Thoracic aorta (tissue), 2 donors: ENCODE measurements at places on chromosomes 2 and 18.

- no peak for DNase-seq
These were observed 34.1 kb downstream of the TFPI start for GRCh38 chr2:187520121-187520624.

GRCh38 chr2:239939736-239940483 lies 85.2 kb downstream of the NDUFA10 start:
- no peak for DNase-seq

GRCh38 chr2:45005261-45006002 lies 3.8 kb downstream of the SIX2 start:
- DNase-seq, result no peak

GRCh38 chr2:140586379-140586778 lies 1544.4 kb downstream of the LRP1B start:
- DNase-seq, result no peak

GRCh38 chr2:73006969-73007710 lies 64.4 kb downstream of the SFXN5 start:
- no peak for DNase-seq

DNA sequence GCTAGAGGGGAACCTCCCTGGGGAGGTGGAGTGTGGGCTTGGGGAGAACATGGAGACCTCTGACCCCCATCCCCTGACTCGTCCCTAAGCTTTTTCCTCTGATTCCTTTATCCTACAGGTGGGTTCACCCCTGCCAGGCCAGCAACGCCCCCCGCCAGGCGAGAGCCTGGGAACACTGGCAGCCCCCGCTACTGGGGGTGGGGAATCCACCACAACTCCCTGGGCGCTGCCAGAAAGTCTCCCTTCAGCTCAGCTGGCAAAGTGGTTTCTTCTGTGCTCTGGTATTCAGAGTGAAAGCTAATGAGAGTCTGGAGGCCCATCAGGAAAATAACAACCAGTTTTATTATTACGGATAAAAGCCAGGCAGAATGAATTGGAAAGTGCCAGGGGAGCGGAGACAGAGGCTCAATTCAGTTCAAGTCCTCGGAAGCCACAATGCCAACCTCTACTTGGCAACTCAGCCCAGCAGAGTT lies 2.8 kb downstream of the DIPK1C start:
- no peak for DNase-seq

GRCh38 chr18:3453540-3454364 lies 3.8 kb downstream of the TGIF1 start:
- peak; percentile 41 for DNase-seq

DNA sequence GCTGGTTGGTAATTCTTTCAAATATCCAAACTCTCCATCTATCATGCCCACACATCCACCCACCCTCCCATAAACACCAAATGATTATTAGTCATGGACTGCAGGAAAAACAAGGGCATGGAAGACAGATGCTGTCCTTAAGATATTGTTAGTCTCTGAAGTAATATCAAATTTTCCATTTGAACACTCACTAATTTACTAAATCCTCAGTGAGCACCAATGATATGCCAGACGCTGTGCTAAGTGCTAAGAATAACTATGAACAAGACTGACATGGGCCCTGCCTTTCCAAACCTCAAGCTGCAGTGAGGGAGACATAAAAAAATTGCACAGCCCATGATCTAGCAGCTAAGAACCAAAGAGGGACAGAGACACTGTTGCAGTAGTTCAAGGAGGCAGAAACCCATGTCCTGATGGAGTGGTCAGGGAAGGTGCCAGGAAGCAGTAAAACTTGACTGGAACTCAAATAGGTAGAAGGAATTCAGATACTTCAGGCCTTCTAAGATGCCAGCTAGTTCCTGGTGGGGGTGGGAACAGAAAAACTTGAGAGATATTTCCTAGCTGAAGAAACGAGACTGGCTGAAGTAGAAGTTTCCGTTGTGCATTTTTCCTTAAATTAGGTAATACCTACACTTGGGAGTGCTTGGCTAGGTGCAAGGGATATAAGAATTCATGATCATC lies 182.1 kb downstream of the OSR1 start:
- no peak for DNase-seq

- DNase-seq, result no peak
These were observed 3.5 kb upstream of the IGFBP5 start for GRCh38 chr2:216698895-216699294.

DNA sequence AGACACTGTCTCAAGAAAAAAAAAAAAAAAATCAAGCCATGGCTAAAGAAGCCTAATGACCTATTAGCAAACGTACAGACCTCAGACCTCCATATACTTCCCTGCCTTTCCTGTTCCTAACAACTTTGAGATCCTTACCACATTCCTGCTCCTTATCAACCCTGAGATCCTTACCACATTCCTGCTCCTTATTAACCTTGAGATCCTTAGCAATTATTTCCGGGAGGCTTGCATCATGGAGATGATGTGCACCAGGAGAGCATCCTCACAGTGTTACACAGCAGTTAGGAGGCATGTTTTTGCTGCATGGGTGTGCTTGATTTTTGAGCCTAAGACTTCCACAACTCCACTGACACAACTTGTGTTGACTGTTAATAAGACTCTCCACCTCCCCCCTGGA lies 54.6 kb upstream of the RASGRP3 start:
- DNase-seq, result no peak

GRCh38 chr2:125593036-125593435 lies 1062.9 kb upstream of the GYPC start:
- no peak for DNase-seq

GRCh38 chr2:1632002-1632348 lies 112.3 kb downstream of the PXDN start:
- DNase-seq, result no peak

DNA sequence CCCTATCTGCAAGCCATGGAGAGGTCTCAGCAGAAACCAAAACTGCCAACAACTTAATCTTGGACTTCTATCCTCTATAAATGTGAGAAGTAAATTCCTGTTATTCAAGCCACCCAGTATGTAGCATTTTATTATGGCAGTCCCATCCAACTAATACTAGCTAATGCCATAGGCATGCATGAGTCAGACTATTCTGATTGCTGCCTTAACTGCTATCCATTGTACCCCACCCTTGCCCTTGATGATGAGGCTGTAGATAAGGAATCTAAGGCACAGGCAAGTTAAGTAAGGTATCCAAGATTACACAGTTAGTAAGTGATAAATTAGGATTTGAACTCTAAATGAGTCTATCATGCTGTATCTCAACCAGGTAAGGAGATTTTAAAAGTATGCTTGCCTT lies 223.0 kb downstream of the UBE2E3 start:
- DNase-seq, result no peak

DNA sequence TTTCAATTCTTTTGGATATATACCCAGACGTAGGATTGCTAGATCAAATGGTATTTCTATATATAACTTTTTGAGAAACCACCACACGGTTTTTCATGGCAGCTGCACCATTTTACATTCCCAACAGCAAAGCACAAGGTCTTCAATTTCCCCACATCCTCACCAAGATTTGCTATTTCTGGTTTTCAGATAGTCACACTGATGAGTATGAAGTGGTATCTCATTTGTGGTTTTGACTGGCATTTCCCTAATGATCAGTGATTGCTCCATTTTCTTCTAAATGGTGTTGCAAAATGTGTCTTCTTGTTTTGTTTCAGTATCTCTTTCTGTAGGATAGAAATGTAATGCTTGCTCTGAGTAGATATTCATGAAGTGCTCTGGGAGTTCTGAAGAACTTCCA lies 52.0 kb downstream of the ANKRD44 start:
- no peak for DNase-seq

DNA sequence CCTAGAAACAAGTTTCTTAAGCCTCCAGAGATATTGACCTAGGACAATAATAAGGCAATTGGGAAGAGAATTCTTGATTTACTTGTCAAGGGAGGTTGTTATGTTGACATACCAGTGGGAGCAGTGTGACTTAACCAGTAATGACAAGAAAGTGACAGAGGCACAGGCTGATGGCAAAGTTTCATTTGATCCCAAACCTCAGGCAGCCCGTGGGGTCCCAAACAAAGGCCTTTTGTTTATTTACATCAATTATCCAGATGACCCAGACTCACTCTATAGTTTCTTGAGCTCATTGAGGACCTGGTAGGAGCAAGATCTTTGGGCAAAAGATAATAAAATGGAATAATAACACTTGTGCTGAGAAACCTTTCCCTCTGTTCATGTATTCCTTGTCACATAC lies 336.8 kb downstream of the ARL6IP6 start:
- DNase-seq, result no peak

- DNase-seq, result no peak
These were observed 30.7 kb upstream of the ELAC1 start for GRCh38 chr18:50937183-50937582.

GRCh38 chr2:15736396-15737180 lies 144.9 kb downstream of the DDX1 start:
- DNase-seq, result no peak

DNA sequence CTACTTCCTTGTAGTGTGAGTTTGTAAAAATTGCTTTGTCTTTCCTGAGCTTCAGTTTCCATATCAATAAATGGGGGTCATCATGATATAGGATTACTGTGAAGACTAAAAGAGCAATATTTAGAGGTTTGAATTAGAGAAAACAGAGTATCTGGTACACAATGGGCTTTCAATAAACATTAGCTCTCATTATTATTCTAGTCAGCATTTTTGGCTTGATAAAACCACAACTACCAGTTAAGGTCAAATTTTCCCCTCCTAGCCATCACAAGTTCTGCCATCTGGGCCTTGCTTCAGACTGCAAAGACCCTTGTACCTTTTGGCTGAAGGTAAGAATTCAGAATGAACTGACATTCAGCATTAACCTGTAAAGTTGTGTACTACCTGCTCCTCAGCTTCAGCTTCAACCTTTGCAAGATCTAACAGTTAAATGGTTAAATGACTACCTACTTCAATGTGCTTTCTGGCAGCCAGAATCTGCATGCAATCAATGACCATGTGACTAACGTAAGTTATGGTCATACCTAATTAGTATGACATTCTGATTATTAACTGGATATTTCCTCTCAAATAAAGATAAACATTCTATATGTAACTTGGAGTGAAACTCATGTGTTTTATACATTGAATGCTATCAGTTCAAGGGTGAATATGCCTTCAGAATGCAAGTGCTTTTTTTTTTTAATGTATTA lies 52.7 kb upstream of the FRZB start:
- DNase-seq, result no peak

DNA sequence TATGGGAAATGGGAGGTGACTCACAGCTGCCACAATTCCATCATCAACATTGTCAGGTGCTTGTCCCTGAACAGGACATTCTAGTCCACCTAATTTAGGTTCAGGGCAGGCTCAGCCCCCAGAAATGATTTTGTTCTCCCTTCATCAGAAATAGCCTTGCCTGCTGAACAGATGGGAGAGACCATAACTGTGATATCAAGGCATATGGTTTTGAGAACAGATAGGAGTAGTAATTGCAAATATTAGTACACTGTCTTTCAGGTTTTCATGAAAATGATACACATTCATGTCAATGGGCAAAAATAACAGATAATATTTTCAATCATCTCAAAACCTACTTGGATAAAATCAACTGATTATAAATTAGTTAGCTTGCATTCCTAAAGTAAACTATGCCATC lies 316.5 kb downstream of the MBD2 start:
- DNase-seq, result no peak

GRCh38 chr18:51100385-51101120 lies 70.5 kb downstream of the SMAD4 start:
- no peak for DNase-seq

DNA sequence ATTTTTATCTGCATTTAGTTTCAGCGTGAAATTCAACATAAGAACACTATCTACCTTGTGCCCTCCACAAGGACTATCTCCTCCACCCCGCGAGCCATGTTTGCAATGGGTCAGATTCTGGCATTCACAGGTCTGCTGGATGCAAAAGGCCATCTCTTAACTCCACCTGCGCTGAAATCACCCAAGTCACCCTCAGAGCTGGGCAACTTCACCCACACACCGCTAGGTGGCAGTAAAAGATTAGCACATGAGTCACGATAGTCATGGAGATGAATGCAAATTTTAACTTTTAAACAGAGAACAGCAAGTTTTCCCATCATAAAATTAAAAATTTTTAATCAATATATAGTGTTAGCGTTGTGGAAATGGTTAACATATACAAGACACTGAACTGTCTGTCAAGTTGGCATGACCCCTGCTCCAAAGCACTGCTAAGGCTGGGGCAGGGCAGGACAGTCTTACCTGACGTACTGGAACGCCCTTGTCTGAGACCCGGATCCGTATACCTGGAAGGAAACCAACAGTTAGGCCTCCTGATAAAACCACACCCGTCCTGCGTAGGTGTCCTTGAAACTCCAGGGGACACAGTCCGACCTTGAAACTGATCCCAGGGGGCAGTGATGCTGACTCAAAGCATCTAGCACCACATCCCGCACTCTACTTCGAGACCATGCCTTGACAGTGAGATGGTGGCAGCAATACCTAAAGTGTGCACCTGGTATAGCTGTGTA lies 89.6 kb downstream of the UXS1 start:
- DNase-seq, result no peak

GRCh38 chr2:64766841-64767669 lies 113.3 kb upstream of the SERTAD2 start:
- no peak for DNase-seq

- DNase-seq, result peak; percentile 57
These were observed 195.9 kb downstream of the SH3RF3 start for GRCh38 chr2:109324861-109325260.

DNA sequence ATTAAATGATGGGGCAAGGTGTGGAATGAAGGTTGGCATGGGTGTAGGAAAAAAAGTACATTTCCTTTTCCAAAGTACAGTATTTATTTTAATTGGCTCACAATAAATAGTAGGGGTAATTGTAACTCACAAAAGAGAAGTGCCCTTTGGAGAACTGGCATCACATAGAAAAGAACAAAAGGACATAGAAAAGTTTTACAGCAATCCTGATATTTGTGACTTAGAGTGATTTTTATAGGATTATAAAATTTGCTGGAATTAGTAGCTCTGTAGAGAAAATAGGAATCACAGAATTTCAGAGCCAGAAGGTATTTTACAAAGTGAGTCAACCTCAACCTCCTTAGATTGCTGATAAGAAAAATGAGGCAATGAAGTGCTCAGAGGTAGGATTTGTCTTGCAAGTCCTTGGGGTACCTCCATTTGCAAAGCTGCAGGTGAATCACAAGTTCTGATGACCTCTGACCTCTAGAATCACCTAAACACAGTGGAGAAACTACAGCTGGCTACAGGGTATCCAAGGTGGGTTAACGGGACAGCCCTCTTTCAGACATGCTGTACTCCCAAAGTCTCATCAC lies 133.6 kb downstream of the SOCS6 start:
- no peak for DNase-seq

DNA sequence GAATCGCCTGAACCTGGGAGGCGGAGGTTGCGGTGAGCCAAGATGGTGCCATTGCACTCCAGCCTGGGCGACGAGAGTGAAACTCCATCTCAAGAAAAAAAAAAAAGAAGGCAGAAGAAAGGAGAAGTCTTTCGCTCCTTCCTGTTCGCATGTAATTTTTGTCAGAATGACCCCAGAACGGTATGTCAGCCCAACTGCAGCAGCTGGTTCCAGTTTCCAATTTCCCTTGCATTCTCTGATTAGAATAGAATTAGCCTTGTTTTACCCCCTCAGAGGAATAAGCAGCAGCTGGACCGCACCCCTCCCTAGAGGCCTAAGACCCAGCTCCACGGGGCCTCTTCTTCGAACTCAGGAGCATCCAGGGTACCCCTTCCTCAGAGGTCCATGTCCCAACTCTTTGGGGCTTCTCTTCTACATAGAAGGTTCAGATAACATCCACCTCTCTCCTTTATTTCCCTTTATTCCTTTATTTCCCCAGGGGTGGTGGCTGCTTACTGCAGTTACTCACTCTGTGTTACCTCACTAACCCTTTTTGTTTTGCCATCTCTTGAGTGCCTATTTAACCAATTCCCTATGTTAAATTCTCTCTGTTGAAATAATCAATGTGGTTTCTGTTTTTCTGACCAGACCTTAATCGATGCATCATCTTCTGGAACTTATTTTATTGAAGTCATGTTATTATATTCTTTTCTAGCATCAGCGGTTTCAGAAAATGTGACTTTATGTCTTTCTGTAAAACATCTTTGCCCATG lies 7.2 kb upstream of the PUM2 start:
- DNase-seq, result no peak
